Colonic mucosa (tissue), 4 donors: ENCODE measurements at places on chromosomes 2 and 18. TPM values are rescaled to one million over a fixed set of nuclear protein-coding genes. Genes with fewer than 3 reads are reported as not detected.

DNA sequence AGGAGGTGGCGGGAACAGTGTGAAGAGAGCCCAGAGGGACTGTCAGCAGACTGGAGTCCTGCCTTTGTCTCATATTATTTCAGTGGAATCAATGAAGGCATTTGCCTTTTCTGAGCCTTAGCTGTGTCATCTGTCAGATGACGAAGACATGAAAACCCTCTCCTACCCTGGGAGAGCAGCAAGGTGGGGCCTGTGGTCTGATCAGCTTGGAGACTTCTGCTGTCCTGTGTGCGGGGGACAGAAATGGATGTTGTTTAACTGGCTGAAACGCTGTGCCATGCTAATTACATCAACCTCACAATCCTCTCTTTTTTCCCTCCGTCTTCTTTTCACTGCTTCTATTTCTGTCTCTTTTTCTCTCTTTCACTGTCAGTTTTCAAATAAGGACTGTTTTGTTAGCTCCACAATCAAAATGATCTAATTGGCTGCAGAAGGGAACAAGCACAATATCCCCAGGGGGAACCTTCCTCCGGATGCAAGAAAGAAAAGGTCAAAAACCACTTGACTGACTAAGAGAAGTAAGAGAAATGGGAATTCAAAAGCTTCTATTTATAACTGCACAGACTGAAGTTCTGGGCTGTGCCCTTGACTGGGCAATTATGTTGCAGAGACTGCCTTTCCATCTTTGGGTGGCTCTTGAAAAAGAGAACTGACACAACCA lies 340.1 kb downstream of the CLIP4 start:
- no peak for DNase-seq
- H3K27ac ChIP-seq = no peak overlapping the region
- no peaks in the 10 kb centered on the region for H3K36me3 ChIP-seq

DNA sequence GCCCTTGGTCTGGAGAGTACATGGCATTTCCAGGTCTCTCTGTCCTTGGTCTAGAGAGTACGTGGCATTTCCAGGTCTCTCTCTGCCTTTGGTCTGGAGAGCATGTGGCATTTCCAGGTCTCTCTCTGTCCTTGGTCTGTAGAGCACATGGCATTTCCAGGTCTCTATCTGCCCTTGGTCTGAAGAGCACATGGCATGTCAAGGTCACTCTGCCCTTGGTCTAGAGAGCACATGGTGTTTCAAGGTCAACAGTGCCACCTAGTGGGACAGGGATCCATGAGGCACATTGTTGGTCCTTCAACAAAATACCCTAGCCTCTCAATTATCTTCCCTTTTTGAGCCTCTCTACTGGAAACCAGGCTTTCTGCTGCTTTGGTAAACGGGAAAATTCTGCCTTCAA lies 250.2 kb downstream of the OTX1 start:
- no peaks in the 10 kb centered on the region for H3K27me3 ChIP-seq
- no peaks in the 10 kb centered on the region for H3K36me3 ChIP-seq
- H3K4me3 ChIP-seq = no peak overlapping the region
- H3K4me1 ChIP-seq = no peaks in the 10 kb centered on the region

DNA sequence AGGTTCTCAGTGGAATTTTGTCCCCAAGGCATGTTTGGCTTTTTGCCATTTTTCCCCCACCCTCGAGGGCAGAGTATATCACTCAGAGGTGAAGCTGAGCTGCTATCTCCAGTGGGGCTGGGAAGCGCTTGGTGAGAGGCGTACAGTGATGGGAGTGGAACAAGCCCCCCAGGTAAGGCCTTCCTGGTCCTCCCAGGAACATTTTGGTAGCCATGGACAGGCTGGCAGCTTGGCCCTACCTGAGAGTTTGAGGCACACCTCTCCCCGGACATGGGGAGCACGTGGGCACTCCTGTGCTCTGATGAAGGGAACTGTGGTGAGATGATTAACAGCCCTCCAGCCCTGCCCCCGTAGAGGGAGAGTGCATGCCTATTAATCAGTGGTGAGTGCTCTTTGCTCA lies 99.3 kb downstream of the C1QL2 start:
- no peaks in the 10 kb centered on the region for H3K4me1 ChIP-seq
- no peak overlapping the region for H3K4me3 ChIP-seq
- no peak overlapping the region for H3K27ac ChIP-seq
- no peaks in the 10 kb centered on the region for H3K27me3 ChIP-seq
- H3K36me3 ChIP-seq = no peaks in the 10 kb centered on the region
- no peak for DNase-seq

DNA sequence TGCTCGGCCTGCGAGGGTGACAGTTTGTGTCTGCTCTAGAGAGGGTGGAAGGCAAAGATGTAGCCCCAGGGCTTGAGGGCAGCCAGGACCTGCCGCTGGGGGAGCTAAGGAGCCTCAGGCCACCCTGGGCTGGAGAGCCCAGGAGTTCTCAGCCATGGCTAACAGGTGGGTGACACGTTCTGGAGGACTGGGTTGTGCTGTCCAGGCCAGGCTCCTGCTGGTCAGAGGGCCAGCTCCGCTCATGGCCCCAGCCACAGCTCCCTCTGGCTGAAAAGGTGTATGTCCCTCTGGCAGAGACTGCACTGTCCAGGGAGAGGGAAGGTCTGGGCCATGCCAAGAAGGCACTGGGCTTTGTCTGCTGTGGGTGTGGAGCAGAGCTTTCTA lies 19.2 kb downstream of the TMEM185B start:
- DNase-seq = no peak
- no peaks in the 10 kb centered on the region for H3K27me3 ChIP-seq
- H3K36me3 ChIP-seq = no peaks in the 10 kb centered on the region
- no peak overlapping the region for H3K4me3 ChIP-seq
- H3K27ac ChIP-seq = no peak overlapping the region
- H3K4me1 ChIP-seq = no peaks in the 10 kb centered on the region

EML6 gene
- total RNA-seq = 2.1 TPM

- H3K4me1 ChIP-seq = no peaks in the 10 kb centered on the region
- peak overlapping the region; percentile 70 for H3K27ac ChIP-seq
- no peaks in the 10 kb centered on the region for H3K27me3 ChIP-seq
- H3K4me3 ChIP-seq = no peak overlapping the region
These were observed 59.8 kb upstream of the PELI1 start for GRCh38 chr2:64203858-64204632.

GRCh38 chr2:27431395-27431794 lies 3.0 kb downstream of the NRBP1 start:
- no peak overlapping the region for H3K27ac ChIP-seq
- H3K36me3 ChIP-seq = peaks cover 15% of the 10 kb centered on the region
- no peak for DNase-seq
- no peaks in the 10 kb centered on the region for H3K27me3 ChIP-seq

DNA sequence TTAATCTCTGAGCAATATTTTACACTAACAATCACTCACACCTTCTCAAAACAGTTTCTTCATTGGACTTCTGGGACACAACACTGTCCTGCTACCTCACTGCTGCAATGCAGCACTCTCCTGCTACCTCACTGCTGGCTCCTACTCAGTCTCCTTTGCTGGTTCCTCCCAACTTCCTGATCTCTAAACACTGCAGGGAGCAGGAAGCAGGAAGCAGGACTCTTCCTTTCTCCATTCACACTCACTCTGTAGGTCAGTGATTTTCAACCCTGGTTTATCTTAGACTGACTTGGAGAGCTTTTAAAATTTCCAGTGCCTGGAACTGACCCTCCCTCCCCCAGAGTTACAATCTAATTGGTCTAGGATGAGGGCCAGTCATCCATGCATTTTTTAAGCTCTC lies 243.4 kb upstream of the RBBP8 start:
- DNase-seq = no peak
- no peaks in the 10 kb centered on the region for H3K27me3 ChIP-seq
- H3K4me3 ChIP-seq = no peak overlapping the region
- no peak overlapping the region for H3K27ac ChIP-seq
- H3K36me3 ChIP-seq = no peaks in the 10 kb centered on the region

ZDBF2 gene
- total RNA-seq = 1.7 TPM
